NCI-H1048 (cell line): ENCODE measurements at places on chromosomes 13 and 19.

GRCh38 chr19:32347573-32347972 lies 2.2 kb downstream of the ZNF507 start:
- DNase-seq = no peak

- DNase-seq = no peak
Measured at GRCh38 chr13:98508685-98509084, 68.2 kb downstream of the STK24 start.

- no peak for DNase-seq
Measured at GRCh38 chr19:5964816-5965565, 12.9 kb downstream of the RANBP3 start.

DNA sequence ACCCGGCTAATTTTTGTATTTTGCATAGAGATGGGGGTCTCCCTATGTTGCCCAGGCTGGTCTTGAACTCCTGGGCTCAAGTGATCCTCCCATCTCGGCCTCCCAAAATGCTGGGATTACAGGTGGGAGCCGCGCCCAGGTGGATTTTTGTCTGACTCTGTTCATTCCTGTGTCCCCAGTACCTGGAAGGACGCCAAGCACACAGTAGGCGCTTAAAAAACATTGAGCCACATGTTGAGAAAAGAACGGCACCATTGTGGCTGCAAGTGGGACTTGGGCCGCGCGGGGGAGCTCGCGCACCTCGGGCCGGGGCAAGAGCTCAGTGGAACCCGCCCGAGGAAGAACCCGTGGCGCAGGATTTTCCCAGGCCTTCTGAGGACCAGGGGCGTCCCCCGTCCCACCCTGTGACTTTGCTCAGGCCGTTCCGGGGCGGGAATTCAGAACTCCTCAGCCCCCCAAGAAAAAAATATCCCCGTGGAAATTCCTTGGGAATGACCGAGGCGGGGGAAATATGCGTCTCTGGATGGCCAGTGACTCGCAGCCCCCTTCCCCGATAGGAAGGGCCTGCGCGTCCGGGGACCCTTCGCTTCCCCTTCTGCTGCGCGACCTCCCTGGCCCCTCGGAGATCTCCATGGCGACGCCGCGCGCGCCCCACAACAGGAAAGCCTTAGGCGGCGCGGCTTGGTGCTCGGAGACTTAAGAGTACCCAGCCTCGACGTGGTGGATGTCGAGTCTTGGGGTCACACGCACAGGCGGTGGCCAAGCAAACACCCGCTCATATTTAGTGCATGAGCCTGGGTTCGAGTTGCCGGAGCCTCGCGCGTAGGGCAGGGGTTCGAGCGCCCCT lies 1.4 kb upstream of the ICAM1 start:
- DNase-seq = no peak

DNA sequence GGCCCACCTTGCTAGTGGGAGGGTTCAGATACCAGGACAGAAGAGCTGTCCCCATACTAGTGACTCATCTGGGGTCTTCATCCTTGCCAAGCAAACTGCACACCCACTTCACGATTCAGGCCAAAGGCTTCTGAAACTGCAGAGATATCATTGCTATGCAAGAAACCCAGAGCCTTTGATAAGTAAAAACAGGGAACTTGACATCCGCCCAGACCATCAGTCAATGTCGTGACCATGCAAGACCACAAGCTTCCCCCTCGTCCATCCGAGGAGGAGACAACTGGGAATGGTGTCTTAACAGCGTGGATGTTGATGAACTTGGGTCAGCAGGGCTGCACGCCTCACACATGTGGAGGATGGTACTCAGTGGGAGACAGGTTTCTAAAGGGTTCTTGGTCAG lies 58.0 kb downstream of the ABCC4 start:
- DNase-seq = no peak

DNA sequence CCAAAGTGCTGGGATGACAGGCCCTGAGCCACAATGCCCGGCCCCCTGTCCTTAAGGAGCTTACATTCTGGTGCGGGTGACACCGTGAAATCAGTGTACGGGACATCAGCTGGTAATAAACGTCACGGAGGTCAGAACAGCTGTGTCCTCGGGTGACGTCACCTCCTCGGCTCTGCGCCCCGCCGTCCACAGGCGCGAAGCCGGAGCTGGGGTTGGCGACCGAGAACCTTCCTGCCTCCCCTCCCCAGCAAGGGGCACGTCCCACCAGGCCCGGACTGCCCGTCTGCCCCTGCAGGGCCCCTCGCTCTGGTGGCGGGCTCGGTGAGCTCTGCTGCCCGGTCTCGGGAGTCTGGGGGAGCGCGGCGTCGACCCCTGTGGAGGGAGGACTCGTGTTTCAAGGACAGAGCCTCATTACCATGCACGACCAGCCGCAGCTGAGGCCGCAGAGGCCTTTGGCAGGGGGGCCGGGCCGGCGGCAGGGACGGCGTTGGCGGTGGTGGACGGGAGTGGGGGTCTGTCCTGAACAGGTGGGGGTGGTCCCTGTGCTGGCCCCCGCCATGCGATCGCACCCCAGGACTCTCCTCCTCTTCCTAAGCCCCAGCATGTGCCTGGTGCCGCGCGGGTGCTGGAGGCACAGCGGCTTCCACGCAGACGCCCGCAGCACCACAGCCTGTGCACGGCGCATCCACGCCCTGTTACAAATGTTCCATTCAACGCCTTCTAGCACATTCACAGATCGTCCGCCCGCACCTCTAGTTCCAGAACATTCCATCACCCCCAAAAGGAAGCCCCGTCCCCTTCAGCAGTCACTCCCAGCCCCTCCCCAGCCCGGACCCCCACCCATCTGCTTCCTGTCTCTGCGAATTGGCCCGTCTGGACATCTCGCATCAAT lies 5.4 kb downstream of the LINGO3 start:
- no peak for DNase-seq

DNA sequence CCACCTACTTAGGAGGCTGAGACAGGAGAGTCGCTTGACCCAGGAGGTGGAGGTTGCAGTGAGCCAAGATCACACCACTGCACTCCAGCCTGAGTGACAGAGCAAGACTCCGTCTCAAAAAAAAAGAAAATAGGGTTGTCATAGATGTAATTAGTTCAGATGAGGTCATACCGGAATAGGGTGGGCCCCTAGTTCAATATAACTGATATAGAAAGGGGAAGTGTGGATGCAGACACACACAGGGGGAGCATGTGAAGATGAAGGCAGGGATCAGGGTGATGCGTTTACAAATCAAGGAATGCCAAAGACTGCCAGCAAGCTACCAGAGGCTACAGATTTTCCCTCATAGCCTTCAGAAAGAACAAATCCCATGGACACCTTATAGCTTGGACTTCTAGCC lies 24.3 kb upstream of the EEF1AKMT1 start:
- no peak for DNase-seq

DNA sequence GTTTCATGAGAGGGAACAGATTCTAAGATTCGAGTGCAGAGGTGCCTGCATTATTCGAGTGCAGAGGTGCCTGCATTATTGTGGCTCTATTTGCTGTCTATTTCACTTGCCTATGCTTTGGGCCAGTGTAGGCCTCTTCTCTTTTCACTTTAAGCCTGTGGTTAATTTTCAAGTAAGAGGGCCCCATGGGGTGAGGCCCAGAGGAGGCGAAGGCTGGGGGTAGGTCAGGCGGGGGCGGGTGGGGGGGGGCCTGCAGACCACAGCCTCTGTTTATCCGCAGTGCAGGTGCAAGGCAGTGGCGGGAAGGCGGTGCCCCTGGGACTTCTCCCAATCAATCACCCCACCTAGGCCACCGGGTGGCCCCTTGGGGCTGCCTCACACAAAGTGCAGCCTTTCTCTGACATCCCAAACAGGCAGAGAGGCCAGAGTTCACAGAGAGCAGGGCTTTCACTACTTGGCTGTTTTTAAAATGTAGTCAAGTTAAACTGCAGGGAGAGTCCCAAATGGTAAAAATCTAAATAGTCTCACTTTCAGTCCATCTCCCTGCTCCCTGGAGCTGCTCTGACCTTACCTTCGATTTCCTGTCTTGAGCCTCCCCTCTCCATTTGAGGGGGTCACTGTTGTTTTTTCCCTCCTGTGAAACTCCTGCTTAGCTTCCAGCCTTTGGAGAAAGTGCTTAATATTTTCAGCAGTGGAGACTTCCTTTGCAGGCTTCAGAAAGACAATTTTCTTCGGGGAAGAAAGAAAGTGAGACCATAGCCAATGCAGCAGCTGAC lies 249.0 kb downstream of the DLEU7 start:
- DNase-seq = no peak

- DNase-seq = no peak
Measured at GRCh38 chr13:60617991-60618733, 221.1 kb downstream of the TDRD3 start.

DNA sequence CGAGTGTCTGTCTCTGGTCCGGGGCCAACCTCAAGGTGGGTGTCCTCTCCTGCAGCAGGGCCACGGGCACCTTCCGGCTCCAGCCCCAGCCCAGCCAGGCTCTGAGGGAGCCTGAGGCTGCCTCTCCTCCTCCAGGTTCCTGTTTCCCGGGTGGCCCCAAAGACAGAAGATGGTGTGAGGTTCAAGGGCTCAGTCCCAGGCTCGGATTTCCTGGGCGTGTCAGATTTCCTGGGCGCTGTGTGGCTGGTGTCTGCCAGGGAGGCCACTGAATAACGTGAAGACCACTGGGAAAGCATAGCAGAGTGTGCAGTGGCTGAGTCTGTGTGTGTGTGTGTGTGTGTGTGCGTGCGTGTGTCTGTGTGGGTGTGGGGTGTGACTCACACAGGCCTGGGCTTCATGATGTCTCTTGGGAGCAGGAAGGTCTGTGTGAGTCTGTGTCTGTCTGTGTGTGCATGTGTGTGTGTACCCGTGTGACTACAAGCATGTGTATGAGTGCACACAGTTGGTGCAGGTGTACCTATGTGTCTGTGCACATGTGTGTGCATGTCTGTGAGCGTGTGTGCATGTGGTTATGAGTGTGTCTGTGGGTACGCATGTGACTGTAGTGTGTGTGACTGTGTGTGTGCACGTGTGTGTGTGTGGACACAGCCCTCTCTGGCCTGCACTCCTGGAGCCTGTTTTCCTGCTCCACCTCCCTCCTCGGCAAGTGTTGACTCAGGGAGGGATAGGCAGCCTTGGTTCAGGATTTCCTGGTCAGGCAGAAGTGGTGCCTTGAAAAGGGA lies 28.3 kb downstream of the CEBPA start:
- DNase-seq = no peak

GRCh38 chr13:77009011-77009410 lies 17.1 kb downstream of the CLN5 start:
- no peak for DNase-seq

DNA sequence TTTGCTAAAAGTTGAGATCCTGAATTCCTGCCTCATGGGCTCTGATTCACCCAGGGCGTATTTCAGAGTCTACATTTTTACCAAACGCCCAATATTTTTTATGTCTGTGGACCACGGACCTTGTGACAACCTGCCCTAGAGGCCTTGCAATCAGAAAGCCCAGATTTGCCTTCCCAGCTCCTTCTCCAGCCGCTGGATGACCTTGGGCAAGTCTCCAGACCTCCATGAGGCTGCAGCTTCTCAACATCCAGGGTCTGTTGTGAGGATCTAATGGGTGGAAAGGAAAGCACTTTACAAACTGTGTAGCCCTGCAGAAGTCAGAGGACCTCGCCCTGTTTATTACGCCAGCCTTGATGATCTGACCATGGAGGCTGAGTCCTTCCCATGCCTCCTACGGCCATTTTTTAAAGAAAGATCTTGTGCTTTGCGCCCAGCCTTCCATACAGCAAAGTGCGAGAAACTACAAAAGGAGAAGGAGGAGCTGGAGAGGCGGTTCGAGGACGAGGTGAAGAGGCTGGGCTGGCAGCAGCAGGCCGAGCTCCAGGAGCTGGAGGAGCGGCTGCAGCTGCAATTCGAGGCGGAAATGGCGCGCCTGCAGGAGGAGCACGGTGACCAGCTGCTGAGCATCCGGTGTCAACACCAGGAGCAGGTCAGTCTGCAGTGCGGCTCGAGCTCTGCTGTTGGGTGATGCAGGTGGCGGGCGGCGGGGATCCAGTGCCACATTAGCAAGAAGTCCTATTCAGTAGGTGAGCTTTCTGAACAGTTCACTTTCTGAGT lies 115.6 kb downstream of the SLC7A1 start:
- no peak for DNase-seq

GRCh38 chr13:44273991-44274770 lies 99.4 kb upstream of the SERP2 start:
- DNase-seq = no peak

DNA sequence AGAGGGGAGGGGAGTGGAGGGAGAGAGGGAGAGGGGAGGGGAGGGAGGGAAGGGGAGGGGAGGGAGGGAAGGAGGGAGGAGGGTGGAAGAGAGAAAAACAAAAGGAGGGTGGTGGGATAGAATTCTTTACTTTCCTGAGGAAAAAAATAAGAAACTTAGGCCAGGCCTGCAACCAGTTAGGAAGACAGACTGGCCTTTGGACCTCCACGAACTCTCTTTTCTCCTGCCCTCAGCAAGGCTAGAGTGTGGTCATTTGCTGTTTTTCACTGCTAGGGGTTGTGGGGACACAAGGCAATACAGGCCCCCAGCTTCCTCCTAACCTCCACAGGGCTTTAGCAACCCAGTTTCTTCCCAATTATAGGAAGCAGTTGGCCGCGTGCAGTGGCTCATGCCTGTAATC lies 4.2 kb downstream of the CCDC8 start:
- no peak for DNase-seq

GRCh38 chr19:45115809-45116615 lies 23.0 kb downstream of the PPP1R37 start:
- no peak for DNase-seq

DNA sequence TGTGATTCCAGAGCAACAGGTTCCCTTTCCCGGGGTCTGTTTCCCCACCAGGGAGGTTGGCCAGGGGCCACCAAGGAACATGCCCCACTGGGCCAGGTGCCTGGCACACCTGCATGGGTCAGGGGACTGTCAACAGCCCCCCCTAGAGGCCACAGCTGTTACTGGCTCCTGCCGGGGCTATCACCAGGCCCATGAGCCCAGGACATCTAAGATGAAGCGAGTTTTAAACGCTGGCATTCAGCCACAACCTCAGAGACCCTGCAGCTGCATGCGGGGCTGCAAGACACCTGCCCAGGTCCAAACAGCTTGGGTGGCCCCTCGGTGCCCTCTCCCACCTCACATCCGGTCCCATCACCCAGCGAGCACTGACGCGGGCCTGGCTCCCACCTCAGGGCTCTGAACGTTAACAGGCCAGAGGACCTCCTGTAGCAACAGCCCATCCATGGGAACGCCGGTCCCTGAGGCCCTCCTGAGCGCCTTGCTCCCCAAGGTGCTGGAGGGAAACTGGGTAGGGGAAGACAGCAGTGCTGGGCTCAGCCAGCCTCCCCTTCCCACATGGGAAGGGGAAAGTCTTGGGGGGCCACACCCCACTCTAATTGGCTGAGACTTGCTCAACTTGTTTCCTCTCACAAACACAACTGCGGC lies 12.0 kb downstream of the KHSRP start:
- no peak for DNase-seq

GRCh38 chr19:58563034-58563573 lies 4.7 kb upstream of the UBE2M start:
- no peak for DNase-seq

- no peak for DNase-seq
Measured at GRCh38 chr13:59494151-59494550, 669.6 kb downstream of the DIAPH3 start.

GRCh38 chr13:90502153-90502552 lies 845.3 kb upstream of the MIR17HG start:
- DNase-seq = no peak

GRCh38 chr19:58551123-58551497 lies 3.8 kb downstream of the CHMP2A start:
- no peak for DNase-seq
